ENCODE measurements at places on chromosomes 7 and 10. TPM values are rescaled to one million over a fixed set of nuclear protein-coding genes. Genes with fewer than 3 reads are reported as not detected.

GRCh38 chr10:81021428-81022129, 483.9 kb downstream of the SH2D4B start:
- no peak for DNase-seq

- DNase-seq: no peak
These were observed 251.5 kb upstream of the PLPP4 start for GRCh38 chr10:120205368-120206018.

DNA sequence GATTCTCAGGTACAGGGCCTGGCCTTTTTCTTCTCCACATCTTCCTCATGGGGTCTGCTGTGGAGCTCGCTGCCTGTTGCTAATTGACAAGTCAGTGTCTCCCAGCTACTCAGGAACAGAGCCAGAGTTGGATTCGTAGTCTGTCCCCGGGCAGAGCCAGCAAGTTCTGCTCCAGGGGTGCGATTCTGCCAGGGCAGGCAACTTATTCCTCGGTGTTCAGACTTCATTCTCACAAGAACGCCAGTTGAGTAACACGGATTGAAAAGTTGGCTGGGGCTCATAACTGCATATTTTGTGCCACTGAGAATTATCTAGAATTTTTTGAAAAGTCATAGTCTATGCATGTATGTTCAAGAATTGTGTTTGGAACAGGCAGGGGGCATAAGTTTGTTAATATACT, 336.7 kb upstream of the NPVF start:
- no peak for DNase-seq

The CELF2 gene
- 28.4 TPM for total RNA-seq

- DNase-seq: no peak
These were observed 41.8 kb upstream of the TMEM213 start for GRCh38 chr7:138755842-138756590.

DNA sequence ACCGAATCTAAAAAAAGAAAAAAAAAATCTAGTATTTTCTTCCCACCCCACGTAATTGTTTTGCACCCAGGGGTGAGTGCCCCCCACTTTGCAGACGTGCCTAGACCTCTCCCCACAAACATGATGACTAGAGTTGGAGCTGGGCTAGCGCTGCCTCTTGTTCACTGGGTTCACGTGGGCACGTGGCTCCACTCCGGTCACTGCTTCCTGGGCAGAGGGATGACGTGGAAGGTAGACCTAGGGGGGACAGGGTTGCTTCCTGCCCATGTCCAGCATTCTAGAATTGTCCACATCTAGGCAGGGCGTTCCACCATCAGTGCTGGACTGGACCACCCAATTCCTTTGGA, 861 bp upstream of the LIMK1 start:
- no peak for DNase-seq

- no peak for DNase-seq
These were observed 28.1 kb upstream of the SH2D4B start for GRCh38 chr10:80509403-80510161.

GRCh38 chr10:13722747-13723653, 136.2 kb downstream of the PRPF18 start:
- DNase-seq: no peak

- no peak for DNase-seq
These were observed 76.2 kb downstream of the SFMBT2 start for GRCh38 chr10:7334642-7334964.

The PPP2R2D gene
- total RNA-seq: 30.2 TPM

The ASB10 gene
- not detected for total RNA-seq

DNA sequence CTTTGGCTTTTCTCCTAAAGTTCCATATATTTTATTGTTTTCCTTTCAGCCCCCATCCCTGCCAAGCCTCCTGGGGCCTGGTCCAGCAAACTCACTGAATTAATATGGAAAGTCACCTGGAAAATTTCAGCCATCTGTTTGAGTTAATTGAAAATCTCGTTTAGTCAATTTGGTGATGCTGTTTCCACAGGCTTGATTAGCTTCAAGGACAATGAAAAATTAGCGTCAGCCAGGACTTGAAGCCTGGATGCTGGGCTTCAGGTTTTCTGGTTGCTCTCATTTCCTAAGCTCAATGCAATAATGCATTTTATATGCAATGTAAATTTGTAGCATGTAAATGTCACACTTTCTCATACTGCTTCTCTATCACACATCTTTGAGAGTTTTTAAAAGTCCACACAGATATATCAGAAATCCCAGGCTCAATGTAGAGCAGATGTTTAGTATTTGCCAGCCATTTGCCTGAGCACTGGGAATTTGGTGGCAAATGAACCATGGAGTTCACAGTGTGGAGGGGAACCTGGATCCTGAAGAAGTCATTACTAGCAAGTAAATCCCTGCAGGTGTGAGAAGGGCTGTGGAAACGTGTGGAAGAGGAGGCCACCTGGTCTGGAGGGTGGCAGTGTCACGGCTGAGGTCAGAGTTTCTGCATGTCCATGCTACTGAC, 228.5 kb downstream of the PAXIP1 start:
- no peak for DNase-seq

GRCh38 chr7:195010-195829, 2.8 kb downstream of the FAM20C start:
- no peak for DNase-seq

The ZNF107 gene
- 4.1 TPM for total RNA-seq

DNA sequence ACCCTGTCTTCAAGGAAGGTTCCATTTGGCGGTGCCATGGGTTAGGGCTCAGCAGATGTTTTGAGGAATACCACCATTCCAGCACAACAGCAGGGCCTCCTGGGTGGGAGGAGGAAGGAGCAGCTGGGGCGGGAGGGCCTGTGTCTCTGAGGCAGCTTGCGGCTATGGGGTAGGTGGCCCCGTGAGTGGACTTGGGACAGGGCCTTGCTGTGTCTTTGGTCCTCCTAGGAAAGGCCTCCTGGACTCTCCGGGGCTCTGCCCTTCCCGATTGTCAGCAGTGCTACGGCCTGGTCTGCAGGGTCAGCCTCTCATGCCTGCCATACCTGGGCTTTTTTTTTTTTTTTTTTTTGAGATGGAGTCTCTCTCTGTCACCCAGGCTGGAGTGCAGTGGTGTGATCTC, 96.7 kb downstream of the PAXIP1 start:
- DNase-seq: no peak

The LHFPL3 gene
- 0.45 TPM for total RNA-seq

DNA sequence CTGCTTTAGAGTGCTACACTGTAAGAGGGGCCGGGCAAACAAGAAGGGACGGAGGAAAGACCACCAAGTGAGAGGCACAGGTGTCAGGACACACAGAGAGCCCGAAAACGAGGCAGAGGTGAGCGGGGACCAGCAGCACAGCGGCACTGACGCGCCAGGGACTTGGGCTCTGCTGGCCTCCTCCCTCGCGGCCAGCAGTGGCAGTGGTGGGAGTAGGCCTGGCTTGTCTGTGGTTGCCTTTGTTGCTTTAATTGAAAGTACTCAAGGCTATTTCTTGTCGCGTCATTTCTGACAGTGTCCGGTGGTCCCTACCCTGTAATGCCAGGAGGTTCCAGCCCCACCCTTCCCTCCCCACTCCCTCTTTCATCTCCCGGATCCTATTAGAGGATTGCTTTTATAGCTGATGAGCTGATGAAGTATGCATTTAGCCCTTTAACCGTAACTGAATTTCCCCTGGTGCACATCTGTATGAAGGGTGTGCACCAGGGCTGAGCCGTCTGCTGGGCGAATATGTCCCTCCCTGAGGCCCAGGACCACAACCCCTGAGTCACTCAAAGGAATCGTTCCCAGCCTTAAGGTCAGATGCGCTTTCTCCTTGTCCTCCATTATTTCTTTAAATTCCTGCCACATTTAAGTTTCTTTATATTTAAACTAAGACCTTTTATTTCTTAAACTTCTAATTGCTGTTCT, 39.5 kb upstream of the FAM20C start:
- DNase-seq: no peak

GRCh38 chr10:78970261-78970660, 98.5 kb upstream of the ZMIZ1 start:
- DNase-seq: no peak

- DNase-seq: peak; percentile 39
These were observed 26.2 kb downstream of the ADK start for GRCh38 chr10:74177140-74177677.

- DNase-seq: no peak
These were observed 2.2 kb downstream of the STRIP2 start for GRCh38 chr7:129436335-129436923.

The NCF1 gene
- total RNA-seq: 4.4 TPM

All from left colon (tissue), 2 donors.